Cerebellar cortex (tissue), 1 donor: ENCODE measurements at places on chromosomes 3 and 15.

- no peak for DNase-seq
Measured at GRCh38 chr3:155428563-155428962, 135.1 kb upstream of the STRIT1 start.

DNA sequence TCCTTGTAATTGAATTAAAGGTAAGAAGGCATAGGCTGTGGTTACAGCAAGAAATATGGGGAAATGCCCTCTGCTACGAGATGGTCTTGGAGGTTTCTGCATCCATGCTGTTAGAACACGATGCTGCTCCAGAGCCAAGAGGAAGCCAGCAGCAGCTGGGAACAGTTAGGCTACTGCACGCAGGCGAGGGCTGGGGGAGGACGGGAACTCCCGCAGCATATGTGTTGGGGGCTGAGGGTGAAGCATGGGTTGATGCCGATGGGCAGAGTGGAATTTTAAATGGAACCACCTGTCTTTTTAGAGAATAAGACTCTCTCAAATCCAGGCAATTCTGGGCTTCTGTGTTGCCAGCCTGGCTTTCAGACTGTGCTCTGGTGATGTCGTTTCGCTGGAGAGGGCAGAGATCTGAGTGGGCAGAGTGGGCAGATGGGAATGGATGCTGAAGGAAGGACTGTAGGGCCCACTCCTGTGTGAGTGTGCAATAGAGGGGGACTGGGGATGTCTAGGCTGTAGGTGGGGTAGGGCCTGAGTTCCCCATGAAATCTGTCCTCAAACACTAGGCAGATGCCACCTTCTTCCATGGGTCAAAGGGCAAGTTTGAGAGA is 417.0 kb upstream of the TPM1 start:
- DNase-seq: no peak

- DNase-seq: no peak
Measured at GRCh38 chr3:112653881-112654300, 12.9 kb upstream of the CCDC80 start.

GRCh38 chr3:154486949-154487348 is 57.0 kb upstream of the GPR149 start:
- no peak for DNase-seq

DNA sequence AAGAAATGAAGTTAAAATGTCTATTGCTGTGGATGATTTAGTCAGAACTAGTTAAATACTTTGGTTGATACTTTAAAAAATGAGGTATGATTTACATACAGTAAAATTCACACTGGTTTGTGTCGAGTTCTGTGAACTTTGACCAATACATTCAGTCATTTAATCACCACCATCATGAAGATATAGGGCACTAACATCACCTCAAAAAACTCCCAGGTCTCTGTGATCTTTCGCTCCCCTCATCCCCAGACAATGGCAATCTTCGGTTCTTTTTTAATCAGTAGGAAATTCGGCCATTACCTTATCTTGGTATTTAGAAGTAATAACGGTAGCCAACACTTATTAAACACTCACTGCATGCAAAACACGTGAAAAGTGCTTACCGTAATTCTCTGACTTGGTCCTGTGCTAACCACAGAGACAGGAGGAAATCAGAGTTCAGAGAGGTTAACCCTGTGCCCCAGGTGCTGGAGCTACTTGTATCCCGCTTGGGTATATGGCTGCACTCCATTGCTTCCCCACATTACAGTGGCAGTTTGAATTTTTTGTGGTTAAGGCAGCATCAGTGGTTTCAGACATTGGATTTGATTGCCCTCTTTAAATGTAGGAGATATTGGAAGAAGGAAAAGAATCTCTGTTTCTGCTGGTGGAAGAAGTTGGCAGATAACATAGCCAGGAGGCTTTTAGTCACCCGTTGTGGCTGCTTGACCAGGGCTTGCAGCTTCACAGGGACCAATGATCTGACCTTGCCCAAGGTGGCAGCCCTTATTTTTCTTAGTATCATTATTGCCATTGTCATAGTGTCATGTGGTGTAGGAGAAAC is 4.2 kb downstream of the PLCL2 start:
- peak; percentile 54 for DNase-seq

GRCh38 chr3:139933766-139934165 is 1.2 kb upstream of the CLSTN2 start:
- DNase-seq: no peak

- no peak for DNase-seq
Measured at GRCh38 chr3:64081235-64081630, 57.9 kb upstream of the PSMD6 start.

DNA sequence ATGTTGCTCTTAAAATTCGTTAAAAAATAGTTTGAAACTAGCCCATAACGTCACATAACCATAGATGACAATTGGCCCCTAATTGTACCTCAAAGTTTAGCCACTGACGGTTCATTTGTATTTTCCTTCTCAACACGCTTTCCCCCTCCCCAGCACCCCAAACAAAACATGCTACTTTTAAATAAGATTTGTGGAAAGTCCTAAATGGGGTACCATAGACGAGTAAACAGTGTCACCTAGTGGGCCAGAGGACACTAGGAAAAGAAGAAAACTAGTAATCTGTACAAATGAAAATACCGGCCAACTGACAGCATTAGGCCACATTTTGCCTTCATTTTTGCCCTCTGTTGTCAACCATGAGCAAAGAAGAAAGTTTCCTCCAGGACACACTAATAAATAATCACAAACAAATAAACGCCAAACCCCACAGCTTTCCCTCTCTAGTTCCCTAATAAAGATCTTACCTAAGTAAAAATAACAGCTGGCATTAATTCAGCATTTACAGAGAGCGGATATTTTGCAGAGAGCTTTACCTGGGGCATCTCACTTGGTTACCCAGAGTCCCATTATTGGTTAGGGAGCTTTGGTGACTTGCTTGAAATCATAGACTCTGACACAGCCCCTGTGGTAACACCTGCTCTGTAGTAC is 175.1 kb upstream of the ATP11B start:
- peak; percentile 11 for DNase-seq

DNA sequence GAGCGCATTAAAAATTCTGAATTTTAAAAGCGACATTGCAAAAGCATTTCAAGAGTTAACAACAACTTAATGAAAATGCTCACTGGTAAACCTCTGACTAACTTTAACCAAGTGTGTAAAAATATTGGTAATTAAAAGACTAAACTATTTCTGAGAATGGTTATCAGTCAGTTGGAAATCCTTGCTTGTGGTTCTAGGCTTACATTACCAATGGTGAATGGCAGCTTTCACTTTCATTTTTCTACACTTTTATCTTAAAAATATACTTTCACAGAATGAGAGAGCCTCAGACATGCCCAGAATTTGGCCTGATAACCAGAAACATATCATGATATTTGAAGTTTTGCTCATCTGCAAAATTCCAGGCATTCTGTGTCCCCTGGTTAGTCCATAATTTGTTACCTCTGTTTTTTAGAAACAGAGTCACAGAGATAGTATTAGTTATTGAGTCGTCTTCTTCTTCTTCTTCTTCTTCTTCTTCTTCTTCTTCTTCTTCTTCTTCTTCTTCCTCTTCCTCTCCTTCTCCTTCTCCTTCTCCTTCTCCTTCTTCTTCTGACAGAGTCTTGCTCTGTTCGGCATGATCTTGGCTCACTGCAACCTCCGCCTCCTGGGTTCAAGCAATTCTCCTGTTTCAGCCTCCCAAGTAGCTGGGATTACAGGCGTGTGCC is 5.5 kb upstream of the RNF111 start:
- no peak for DNase-seq

- peak; percentile 29 for DNase-seq
Measured at GRCh38 chr3:33807191-33807590, 8.8 kb downstream of the PDCD6IP start.

GRCh38 chr15:48935236-48935635 is 28.5 kb downstream of the SHC4 start:
- no peak for DNase-seq

DNA sequence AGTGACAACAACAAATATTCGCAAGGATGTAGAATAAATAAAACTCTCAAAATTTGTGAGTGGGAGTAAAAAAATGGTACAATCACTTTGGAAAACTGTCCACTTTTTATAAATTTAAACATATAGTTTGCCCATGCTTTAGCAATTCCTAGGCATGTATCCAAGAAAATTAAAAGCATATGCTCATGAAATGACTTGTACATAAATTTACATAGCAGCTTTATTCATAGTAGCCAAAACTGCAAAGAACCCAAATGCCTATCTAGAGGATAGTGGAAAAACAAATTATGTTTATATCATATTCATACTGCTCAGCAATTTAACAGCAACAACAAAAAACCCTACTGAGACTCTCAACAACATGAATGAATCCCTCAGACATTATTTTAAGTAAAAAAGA is 363.6 kb upstream of the CCDC54 start:
- no peak for DNase-seq

GRCh38 chr3:98739266-98739665 is 23.9 kb upstream of the ST3GAL6 start:
- DNase-seq: no peak

DNA sequence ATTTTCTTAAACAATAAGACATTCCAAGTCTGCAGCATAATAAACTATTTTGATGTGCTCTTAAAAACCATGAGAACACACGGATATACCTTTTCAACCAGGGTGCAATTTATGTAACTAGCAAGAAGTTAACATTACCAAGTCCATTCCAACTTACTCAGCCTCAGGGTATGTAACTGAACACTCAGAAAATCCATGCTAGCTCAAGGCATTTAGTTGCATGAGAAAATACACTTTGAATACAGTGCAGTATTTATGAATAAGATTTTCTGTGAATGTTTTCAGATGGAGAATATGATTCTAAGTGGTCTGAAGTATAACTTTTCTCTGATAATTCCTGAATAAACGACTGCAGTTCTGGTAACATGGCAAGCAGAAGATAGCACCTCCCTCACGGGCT is 124.3 kb downstream of the SNRK start:
- DNase-seq: no peak

DNA sequence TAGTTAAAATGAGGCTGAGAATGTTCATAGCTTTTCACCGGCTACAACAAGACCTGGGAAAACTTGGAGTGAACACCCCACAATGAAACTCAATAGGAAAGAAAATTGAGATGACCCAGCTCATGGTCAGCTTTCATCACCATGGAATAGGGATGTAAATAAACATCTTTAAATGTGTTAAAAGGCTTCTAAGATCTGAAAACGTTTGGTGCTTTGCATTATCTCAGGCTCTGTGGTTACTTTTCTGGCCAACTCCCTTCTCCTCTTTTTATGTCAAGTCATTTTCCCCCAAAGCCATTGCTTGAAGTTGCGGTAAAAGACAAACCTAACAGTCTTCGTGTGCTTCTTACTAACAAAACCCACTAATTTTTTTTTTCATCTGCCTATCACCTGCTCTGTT is 195.8 kb downstream of the MECOM start:
- no peak for DNase-seq

DNA sequence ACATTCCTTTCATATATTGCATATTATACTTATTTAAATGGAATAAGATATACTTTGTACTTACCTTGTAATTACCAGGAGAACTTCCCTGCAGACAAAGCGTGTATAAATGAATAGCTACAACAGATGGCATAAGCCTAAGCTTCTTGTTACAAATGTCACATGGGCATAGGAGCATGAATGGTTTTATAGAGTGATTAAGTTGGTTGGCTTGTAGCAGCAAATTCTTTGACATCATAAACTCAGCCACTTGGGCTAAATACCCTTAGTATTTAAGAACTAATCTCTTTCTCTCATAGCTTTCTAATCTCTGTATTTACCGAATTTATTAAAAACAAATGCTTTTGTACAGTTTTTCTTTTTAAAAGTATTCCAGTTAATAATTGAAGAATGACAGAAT is at the start of gene UBAP1L:
UBAP1L (minus strand) TSS at position 115 of the 400 bp plus-strand sequence. CDS start 8,985 bp downstream, outside the sequence.
- peak; percentile 21 for DNase-seq

GRCh38 chr3:78101384-78101783 is 1061.5 kb downstream of the ROBO2 start:
- no peak for DNase-seq

GRCh38 chr3:133096900-133097613 is 58.9 kb downstream of the TMEM108 start:
- DNase-seq: no peak

- DNase-seq: no peak
Measured at GRCh38 chr3:4491855-4492207, 1.3 kb upstream of the ITPR1 start.

- no peak for DNase-seq
Measured at GRCh38 chr15:26661107-26661506, 111.8 kb downstream of the GABRB3 start.

- no peak for DNase-seq
Measured at GRCh38 chr3:158768881-158769543, 32.8 kb upstream of the MFSD1 start.

- no peak for DNase-seq
Measured at GRCh38 chr15:36951731-36952247, 148.6 kb downstream of the MEIS2 start.

DNA sequence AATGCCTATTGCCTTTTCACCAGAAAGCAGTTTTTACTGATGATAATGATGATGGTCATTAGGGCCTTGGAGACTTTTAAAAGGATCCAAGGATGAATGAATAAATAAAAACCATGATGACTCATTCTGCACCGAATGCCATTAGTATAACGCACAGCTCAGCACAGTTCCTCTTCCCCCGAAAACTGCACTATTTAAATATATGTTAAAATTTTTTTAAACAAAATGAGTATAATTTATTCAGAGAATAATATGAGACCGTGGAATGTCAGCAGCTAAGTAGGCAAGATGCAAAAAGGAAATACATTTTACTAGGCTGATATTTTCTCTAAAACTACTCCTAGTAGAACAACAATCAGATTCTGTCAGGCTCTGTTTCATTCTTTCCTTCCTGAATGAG is 83.4 kb upstream of the NANOGP8 start:
- DNase-seq: no peak

DNA sequence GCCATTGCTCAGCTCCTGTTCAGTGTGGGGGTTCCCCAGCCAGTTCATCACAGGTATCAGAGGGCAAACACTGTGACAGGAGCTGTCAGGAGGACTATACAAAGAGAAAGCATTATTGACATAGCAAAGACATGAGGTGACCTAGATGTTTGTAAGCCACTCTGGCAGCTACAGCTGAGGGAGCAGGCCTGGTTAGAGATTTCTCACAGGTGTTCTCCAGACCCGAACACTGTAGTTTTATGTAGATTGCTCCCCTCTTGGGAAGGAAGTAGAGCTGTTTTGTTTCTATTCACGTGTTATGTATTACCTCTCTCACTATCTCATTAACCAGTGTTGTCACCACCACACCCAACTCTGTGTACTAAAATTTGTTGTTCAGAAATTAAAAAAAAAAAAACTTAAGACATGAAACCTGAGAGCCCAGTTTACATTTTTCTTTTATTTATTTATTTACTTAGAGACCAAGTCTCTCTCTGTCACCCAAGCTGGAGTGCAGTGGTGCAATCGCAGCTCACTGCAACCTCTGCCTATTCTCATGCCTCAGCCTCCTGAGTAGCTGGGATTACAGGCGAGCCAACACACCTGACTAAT is 123.7 kb downstream of the RBPMS2 start:
- no peak for DNase-seq

GRCh38 chr3:49717959-49718857 is 1.3 kb downstream of the AMIGO3 start:
- no peak for DNase-seq

GRCh38 chr3:184832044-184832443 is 20.1 kb downstream of the VPS8 start:
- no peak for DNase-seq
